Dermis microvascular lymphatic vessel endothelial cell (primary cell): ENCODE measurements at places on chromosomes 3 and 15. TPM values are rescaled to one million over a fixed set of nuclear protein-coding genes. Genes with fewer than 3 reads are reported as not detected.

GATM gene
- 0.26 and 0.38 TPM in 2 replicates for total RNA-seq

GRCh38 chr3:18888370-18888769 lies 259.9 kb upstream of the KCNH8 start:
- no peak for DNase-seq

DNA sequence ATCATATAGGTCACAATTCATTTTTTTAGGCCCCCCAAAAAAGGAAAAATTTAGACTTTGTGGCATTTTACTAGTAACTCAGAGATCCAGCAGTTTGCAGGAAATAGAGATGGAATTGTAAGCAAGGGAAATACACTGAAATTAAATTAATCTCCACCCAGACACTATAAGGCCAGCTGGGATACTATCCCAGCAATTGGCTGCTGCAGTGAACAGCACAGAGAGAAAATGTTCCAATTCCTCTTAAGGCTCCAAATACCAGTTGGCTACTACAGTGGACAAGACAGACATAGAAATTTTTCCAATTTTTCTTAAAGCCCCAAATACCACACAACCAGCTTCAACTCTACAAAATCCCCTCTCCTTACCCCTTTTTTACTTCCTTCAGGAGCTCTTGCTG lies 78.9 kb downstream of the ULK4 start:
- DNase-seq: no peak

CGNL1 gene
- total RNA-seq: 25.7 and 27.7 TPM in 2 replicates

DNA sequence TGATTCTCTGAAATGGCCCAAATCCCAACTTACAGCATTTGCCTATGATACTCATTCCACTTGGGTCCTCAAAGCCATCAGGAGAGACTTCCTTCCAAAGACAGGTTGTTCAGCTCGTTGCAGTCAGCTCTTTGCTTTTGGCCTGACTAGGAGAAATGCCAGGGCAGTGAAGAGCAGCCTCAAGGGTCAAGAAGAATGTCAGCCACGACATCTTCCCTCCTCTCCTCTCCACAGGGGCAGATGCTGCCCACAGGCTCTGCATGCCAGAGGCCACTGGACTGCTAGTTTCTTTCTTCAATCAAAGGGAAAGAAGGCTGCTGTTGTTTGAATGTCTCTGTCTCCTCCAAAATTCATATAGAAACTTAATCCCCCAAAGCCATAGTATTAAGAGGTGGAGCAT lies 201.7 kb upstream of the PFN2 start:
- no peak for DNase-seq

- DNase-seq: no peak
These were observed 641.8 kb downstream of the FHIT start for GRCh38 chr3:60609446-60609845.

ADAMTS17 gene
- total RNA-seq: under 0.01 and 0.13 TPM in 2 replicates
